Activated CD8-positive, alpha-beta T cell treated with anti-CD3 and anti-CD28 coated beads for 36 hours (primary cell): ENCODE measurements at places on chromosomes 4 and X. TPM values are rescaled to one million over a fixed set of nuclear protein-coding genes. Genes with fewer than 3 reads are reported as not detected.

MAGEA11 gene
- total RNA-seq: not detected

DNA sequence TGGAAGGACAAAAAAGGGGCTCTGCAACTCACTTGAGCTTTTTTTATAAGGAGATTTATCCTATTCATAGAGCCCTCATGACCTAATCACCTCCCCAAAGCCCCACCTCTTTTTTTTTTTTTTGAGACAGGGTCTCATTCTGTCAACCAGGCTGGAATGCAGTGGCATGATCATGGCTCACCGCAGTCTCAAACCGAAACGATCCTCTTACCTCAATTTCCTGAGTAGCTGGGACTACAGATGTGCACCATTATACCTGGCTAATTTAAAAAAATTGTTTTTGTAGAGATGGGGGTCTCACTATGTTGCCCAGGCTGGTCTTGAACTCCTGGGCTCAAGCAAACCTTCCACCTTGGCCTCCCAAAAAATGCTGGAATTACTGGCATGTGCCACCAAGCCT is 61.6 kb upstream of the PDGFRA start:
- no peaks in the 10 kb centered on the region for H3K36me3 ChIP-seq
- no peak overlapping the region for H3K4me3 ChIP-seq
- no peak for DNase-seq
- peaks cover 9% of the 10 kb centered on the region for H3K27me3 ChIP-seq
- no peaks in the 10 kb centered on the region for H3K4me1 ChIP-seq
- H3K27ac ChIP-seq: no peak overlapping the region

GRCh38 chr4:173538909-173539445 is 8.9 kb upstream of the HAND2 start:
- H3K27ac ChIP-seq: no peak overlapping the region
- peak overlapping the region; percentile 52 for H3K4me3 ChIP-seq
- H3K36me3 ChIP-seq: no peaks in the 10 kb centered on the region
- DNase-seq: no peak

CENPVL1 gene
- total RNA-seq: not detected

TDO2 gene
- total RNA-seq: not detected

- H3K4me3 ChIP-seq: no peak overlapping the region
- no peaks in the 10 kb centered on the region for H3K27me3 ChIP-seq
- no peaks in the 10 kb centered on the region for H3K4me1 ChIP-seq
- DNase-seq: no peak
Observed at GRCh38 chr4:5164221-5164912, 113.1 kb downstream of the STK32B start.

- no peak overlapping the region for H3K4me3 ChIP-seq
- no peak for DNase-seq
- no peaks in the 10 kb centered on the region for H3K36me3 ChIP-seq
- H3K27ac ChIP-seq: no peak overlapping the region
- H3K27me3 ChIP-seq: no peaks in the 10 kb centered on the region
Observed at GRCh38 chrX:48590203-48591103, 6.8 kb upstream of the WDR13 start.

DNA sequence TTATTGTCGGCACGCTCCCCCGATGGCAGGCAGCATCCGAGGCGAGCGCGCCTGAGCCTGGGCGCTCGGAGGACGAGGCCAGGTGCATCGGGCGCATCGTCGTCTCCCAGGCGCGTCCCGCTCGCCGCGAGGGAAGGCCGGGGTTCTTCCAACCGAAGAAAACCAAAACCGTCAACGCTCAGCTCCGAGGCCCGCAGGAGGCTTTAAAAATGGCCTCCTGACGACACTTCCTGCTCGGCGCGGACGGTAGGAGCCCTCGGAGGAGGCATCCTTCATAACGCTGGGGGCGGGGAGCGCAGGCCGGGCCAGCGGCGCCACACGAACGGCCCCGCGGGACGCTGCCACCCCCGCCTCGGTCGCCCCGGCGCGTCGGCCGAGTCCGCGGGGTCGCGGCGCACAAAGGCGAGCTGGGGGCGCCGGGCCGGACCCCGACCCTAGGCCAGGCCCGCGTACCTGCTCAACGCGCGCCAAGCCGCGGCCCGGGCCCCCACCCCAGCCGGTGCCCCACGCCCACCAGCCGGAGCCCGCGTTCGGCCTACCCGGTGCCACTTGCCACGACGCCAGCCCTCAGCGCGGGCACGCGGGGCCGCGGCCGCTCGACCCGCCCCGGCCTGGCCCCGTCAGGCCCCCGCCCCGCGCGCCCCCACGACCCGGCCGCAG is 501 bp downstream of the ZNF518B start:
- H3K27ac ChIP-seq: peak overlapping the region; percentile 90
- H3K4me3 ChIP-seq: peak overlapping the region; percentile 82
- H3K4me1 ChIP-seq: peaks cover 42% of the 10 kb centered on the region
- peaks cover 4% of the 10 kb centered on the region for H3K27me3 ChIP-seq
- DNase-seq: peak; percentile 80
- peaks cover 37% of the 10 kb centered on the region for H3K36me3 ChIP-seq

MAOA gene
- total RNA-seq: 0.60 TPM

DNA sequence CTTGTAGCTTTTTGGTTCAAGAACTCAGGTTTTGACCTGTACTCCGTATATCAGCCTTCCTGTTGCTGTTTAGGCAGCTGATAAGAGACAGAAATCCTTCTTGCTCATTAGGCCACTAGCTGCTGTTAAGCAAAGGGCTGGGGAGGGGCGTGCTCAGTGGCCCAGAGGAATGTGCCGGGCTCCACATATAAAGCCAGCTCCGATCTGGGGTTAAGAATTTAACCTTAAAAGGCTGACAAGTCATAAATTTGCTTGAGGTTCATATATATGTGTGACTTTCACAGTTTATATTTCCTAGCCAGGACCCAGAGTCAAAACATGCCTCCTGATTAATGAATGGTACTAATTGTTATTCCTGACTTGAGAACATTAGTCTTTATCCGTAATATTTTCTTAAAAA is 15.3 kb downstream of the GPC3 start:
- H3K36me3 ChIP-seq: no peaks in the 10 kb centered on the region
- peaks cover 2% of the 10 kb centered on the region for H3K4me1 ChIP-seq
- no peak for DNase-seq
- H3K27ac ChIP-seq: no peak overlapping the region
- no peaks in the 10 kb centered on the region for H3K27me3 ChIP-seq

DNA sequence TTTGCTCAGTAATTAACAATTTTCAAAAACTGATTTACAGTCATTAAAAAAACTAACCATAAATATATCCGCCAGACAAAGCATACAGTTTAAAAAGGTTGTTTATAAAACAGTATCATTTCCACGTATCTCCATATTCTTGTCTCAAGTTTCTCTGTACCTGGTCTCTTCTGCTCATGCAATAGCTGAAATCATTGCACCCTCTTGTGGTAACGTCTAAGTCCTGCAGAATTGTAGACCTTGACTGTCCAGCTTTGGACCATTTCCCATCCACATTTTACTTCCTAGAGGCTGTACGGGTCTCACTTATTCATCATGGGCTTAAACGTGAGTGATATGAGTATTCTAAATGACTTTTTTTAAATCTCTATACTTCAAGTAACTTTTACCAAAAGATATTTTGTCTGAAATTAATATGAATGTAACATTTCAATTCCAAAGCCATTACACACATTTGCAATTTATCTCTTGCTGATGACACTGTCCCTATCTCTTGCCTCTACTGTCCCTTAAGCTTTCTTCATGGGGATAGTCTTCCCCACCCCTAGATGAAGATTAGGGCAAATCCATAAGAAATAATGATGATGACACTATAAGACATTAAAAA is 118.5 kb downstream of the BTC start:
- H3K4me3 ChIP-seq: no peak overlapping the region
- no peak overlapping the region for H3K27ac ChIP-seq
- peaks cover 8% of the 10 kb centered on the region for H3K27me3 ChIP-seq
- peak; percentile 4 for DNase-seq
- no peaks in the 10 kb centered on the region for H3K36me3 ChIP-seq

DNA sequence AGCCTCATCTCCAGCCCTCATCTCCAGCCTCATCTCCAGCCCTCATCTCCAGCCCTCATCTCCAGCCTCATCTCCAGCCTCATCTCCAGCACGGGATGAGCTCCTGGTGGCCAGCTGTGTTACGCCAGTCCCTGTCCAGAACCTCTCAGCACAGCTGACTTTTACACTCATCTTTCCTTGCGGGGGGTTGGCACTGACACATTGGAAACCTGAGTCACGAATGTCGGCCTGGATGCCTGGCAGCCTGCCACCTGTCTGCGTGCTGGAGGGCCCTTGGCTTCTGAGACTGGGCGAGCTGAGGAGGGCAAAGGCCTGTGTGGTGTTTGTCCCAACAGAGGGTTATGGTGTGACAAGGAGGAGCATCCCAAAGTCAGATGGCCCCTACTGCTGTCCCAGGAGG is 66.1 kb upstream of the HGFAC start:
- peaks cover 11% of the 10 kb centered on the region for H3K27me3 ChIP-seq
- H3K4me3 ChIP-seq: no peak overlapping the region
- no peaks in the 10 kb centered on the region for H3K36me3 ChIP-seq
- peaks cover 4% of the 10 kb centered on the region for H3K4me1 ChIP-seq

- H3K36me3 ChIP-seq: no peaks in the 10 kb centered on the region
- DNase-seq: peak; percentile 61
- peak overlapping the region; percentile 61 for H3K27ac ChIP-seq
- H3K4me1 ChIP-seq: peaks cover 27% of the 10 kb centered on the region
- peaks cover 66% of the 10 kb centered on the region for H3K27me3 ChIP-seq
- peak overlapping the region; percentile 81 for H3K4me3 ChIP-seq
Observed at GRCh38 chr4:78057600-78058550, 752 bp downstream of the FRAS1 start.

SLC49A3 gene
- not detected for total RNA-seq

DNA sequence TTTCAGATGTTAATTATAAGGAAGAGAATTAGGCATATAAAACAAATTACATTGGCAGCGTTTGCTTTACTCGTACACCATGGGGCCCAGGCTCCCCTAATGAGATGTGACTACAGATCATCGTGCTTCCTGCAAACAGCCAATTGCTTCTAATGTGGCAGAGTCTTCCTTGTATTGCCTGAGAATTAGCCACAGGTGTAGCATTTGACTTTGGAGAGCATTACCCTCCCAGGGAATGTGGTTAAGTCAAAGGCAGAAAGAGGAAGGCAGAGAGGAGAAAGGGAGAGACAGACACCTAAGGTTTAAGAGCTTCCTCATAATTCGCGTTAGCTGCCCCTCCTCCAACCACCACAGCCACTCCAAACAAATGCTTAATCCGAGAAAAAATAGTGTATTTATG is 97.0 kb downstream of the MID1IP1 start:
- no peaks in the 10 kb centered on the region for H3K4me1 ChIP-seq
- no peak overlapping the region for H3K27ac ChIP-seq
- no peak for DNase-seq
- H3K36me3 ChIP-seq: no peaks in the 10 kb centered on the region

DNA sequence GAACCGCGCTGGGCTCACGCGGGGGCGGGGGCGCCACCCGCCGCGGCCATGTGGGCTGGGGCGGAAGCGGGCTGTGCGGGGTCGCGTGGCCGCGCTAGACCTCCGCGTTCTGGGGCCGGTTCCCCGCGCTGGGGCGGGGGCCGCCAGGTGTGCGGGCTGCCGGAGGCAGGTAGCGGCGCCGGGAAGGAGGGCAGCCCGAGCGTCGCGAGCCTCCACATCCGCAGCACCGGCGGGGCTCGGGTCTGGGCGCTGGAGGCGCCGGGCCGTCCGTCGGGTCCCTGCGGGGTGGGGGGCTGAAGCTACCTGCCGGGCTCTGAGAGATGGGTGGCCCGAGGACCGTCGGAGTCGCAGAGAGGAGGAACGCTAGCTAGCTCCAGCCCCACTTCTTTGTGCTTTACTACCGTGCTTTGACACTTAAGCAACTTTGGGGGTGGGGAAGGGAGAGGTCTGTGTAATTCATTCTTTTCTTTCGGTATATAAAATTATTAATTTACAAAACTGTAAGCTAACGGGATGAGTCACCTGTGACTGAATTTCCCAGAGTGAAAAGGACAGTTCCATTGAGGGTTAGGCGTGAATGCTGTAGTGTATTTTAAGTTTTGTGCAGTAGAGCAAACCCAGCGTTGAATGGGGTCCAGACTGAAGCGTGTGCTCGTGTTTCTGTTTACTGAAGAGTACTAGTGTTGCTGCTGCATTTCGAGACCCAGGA is 689 bp downstream of the METAP1 start:
- peak; percentile 45 for DNase-seq
- H3K27me3 ChIP-seq: no peaks in the 10 kb centered on the region
- peaks cover 23% of the 10 kb centered on the region for H3K36me3 ChIP-seq
- peak overlapping the region; percentile 85 for H3K4me3 ChIP-seq
- H3K27ac ChIP-seq: peak overlapping the region; percentile 84
- peaks cover 42% of the 10 kb centered on the region for H3K4me1 ChIP-seq

- no peaks in the 10 kb centered on the region for H3K27me3 ChIP-seq
- H3K4me1 ChIP-seq: no peaks in the 10 kb centered on the region
- DNase-seq: no peak
- H3K4me3 ChIP-seq: no peak overlapping the region
Observed at GRCh38 chrX:36364262-36364661, 444.7 kb downstream of the CFAP47 start.

SPANXN3 gene
- total RNA-seq: not detected

GRCh38 chr4:2958446-2958845 is 4.8 kb downstream of the NOP14 start:
- peaks cover 63% of the 10 kb centered on the region for H3K4me1 ChIP-seq
- no peak overlapping the region for H3K4me3 ChIP-seq
- H3K27me3 ChIP-seq: no peaks in the 10 kb centered on the region
- DNase-seq: no peak
- H3K27ac ChIP-seq: peak overlapping the region; percentile 65

PNMA6F gene
- total RNA-seq: not detected

FAM53A gene
- total RNA-seq: 1.8 TPM

GRCh38 chrX:63354484-63354883 is 3.4 kb upstream of the SPIN4 start:
- no peak for DNase-seq
- H3K4me3 ChIP-seq: no peak overlapping the region
- H3K36me3 ChIP-seq: no peaks in the 10 kb centered on the region
- no peaks in the 10 kb centered on the region for H3K27me3 ChIP-seq
- no peak overlapping the region for H3K27ac ChIP-seq

- peaks cover 16% of the 10 kb centered on the region for H3K27me3 ChIP-seq
- no peak within 1 kb of the TSS for H3K27ac ChIP-seq
- DNase-seq: peak; percentile 93
- H3K4me1 ChIP-seq: peaks cover 6% of the 10 kb centered on the region
Observed at GRCh38 chr4:185471235-185472102, at the start of gene CCDC110. Gene CCDC110, minus strand, starts transcription at chr4:185471733. Its CDS starts 50 bp downstream, at chr4:185471683.

GRCh38 chr4:8188085-8188484 is 11.0 kb upstream of the SH3TC1 start:
- H3K4me1 ChIP-seq: no peaks in the 10 kb centered on the region
- H3K4me3 ChIP-seq: no peak overlapping the region
- no peaks in the 10 kb centered on the region for H3K27me3 ChIP-seq
- H3K36me3 ChIP-seq: no peaks in the 10 kb centered on the region
- DNase-seq: no peak

BBS12 gene
- 0.89 TPM for total RNA-seq

- DNase-seq: no peak
- no peak overlapping the region for H3K4me3 ChIP-seq
- H3K27ac ChIP-seq: no peak overlapping the region
- H3K4me1 ChIP-seq: no peaks in the 10 kb centered on the region
- H3K36me3 ChIP-seq: no peaks in the 10 kb centered on the region
- no peaks in the 10 kb centered on the region for H3K27me3 ChIP-seq
Observed at GRCh38 chr4:93031431-93032098, 727.8 kb downstream of the GRID2 start.

ATOH1 gene
- total RNA-seq: not detected

CLDN24 gene
- total RNA-seq: not detected

GRCh38 chr4:150722908-150723362 is 141.0 kb downstream of the MAB21L2 start:
- no peak overlapping the region for H3K27ac ChIP-seq
- no peak overlapping the region for H3K4me3 ChIP-seq
- peaks cover 5% of the 10 kb centered on the region for H3K4me1 ChIP-seq

- no peak overlapping the region for H3K4me3 ChIP-seq
- no peaks in the 10 kb centered on the region for H3K4me1 ChIP-seq
- H3K36me3 ChIP-seq: no peaks in the 10 kb centered on the region
- H3K27ac ChIP-seq: no peak overlapping the region
- DNase-seq: no peak
- H3K27me3 ChIP-seq: no peaks in the 10 kb centered on the region
Observed at GRCh38 chr4:8255698-8256441, 13.7 kb upstream of the HTRA3 start.
